Astrocyte (in vitro differentiated cells and primary cell): ENCODE measurements at places on chromosomes 12 and 14. TPM values are rescaled to one million over a fixed set of nuclear protein-coding genes. Genes with fewer than 3 reads are reported as not detected.

Gene KLHDC1
- 0.94 and 1.2 TPM in 2 replicates for total RNA-seq

Gene GRIN2B
- total RNA-seq = 0.50 and 1.4 TPM in 2 replicates

Gene NAV3
- 24.1 and 29.7 TPM in 2 replicates for total RNA-seq

Gene TMEM132D
- not detected in 2 replicates for total RNA-seq

Gene RIMBP2
- total RNA-seq = 2.2 TPM in 2 replicates

Gene KRT3
- total RNA-seq = 0.09 and 0.43 TPM in 2 replicates

DNA sequence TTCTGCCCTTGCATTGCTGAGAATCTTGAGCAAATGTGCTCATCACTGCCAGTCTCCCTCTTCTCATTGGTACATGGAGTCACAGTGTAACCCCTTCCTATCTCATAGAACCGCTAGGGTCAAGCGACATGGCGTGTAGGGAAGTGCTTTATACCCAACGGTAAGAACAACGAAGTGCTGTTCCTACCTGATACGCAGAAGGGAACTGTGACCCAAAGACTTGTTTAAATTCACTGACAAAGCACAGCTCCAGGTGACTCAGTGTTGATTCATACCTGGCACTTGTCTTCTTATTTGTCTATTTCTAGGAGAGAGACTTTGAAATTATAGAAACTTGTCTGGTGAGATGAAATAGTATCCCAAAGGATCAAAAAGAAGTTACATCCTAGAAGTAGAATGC lies 53.7 kb downstream of the FBXL14 start:
- peak; percentile 44 for DNase-seq

DNA sequence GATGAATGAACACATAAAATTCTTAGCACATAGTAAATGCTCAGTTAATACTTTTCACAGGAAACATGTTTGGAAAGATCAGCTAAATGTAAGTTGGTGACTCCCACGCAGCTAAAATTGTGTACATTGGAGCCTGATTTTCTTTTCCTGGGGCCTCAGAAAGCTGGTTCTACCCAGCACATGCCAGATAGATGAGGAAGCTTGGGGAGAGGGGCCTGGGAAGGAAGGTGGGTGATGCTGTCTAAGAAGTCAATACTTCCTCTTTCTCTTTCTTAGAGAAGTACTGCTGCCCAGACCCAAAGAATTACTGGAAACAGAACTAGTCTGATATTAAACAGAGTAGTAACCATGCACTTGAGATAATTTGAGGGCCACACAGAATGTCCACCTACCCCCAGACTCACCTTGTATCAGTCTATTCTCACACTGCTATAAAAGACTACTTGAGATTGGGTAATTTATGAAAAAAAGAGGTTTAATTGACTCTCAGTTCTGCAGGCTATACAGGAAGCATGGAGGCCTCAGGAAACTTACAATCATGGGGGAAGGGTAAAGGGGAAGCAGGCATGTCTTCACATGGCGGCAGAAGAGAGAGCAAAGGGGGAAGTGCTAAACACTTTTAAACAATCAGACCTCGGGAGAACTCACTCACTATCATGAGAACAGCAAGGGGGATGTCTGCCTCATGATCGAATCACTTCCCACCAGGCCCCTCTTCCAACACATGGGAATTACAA lies 123.3 kb upstream of the MED13L start:
- DNase-seq = no peak

DNA sequence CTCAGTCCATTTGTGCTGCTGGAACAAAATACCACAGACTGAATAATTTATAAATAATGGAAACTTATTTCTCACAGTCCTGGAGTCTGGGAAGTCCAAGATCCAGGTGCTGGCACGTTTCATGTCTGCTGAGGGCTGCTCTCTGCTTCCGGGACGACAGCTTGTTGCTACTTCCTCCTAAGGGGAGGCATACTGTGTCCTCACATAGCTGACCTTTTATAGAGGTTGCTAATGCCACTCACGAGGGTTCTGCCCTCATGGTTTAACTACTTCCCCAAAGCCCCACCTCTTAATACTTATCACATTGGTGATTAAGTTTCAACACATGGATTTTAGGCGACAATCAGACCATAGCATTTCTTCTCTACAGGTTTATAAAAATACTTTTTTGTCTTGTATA lies 411.1 kb downstream of the NRXN3 start:
- no peak for DNase-seq

GRCh38 chr12:81596558-81596957 lies 162.6 kb downstream of the PPFIA2 start:
- no peak for DNase-seq

DNA sequence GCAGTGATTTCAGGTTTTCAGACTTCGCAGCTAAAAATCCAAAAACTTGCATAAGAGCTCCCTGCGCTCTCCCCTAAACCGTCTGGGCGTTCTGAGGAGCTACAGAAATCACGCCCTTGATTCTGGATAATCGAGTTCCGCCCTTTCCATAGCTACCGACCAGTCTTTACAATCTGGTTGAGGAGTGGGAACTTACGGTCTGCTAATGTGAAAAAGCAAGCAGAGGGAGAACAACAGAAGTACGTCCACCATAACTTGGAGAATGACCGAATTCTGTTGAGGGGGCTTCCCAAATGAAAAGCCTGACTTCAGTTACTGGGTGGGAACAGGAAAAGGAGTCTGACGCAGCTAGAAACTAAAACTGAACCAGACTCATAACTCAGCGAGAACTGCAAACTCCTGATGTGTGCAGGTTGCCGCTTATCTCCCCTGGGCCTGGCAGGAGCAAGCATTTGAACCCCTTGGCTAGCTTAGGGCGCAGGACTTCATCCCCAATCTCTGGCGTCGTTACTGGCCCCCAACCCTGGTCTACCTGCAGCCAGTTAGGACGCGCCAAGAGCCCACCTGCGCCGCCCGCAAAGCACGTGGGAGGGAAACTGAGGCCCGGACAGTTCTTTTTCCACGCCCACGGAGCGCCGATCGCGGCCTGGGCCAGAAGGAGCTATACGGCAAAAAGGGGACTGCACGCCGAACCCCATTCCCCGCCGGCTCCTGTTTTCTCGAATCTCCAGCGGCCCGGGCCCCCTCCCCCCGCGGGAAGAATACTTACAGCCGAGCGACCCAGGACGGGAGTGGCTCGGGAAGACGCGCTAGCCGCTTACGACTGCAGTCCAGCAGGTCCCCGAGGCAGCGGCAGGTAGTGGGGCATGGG lies 838 bp downstream of the LRIG3 start:
- peak; percentile 63 for DNase-seq

DNA sequence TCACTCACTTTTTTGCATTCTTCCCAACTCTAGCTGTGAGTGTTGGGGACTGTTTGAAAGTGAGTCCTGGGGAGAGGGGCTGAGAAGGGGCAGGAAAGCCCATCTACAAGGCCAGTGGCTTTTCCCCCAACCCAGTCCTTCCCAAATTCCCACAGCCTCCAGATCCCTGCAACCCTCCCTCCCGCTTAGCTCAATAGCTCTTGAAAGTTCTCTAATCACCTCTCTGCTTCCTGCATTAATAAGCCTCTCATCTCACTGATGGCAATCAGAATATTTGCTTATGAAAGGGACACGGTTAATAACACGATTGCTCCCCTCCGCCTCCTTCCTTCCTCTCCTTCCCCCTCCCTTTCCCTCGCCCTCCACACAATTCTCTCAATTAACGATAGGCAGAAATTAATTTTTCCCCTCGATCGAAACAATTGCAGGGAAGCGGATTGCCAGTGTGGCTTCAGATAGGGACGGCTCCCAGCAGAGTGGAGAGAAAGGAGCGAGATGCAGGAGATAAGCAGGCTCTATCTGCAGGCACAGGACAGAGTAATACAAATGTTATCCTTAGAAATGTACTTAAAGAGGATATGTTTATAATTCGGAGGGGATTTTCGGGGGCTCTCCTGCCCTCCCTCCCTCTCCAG lies 15.1 kb upstream of the GPATCH2L start:
- no peak for DNase-seq

DNA sequence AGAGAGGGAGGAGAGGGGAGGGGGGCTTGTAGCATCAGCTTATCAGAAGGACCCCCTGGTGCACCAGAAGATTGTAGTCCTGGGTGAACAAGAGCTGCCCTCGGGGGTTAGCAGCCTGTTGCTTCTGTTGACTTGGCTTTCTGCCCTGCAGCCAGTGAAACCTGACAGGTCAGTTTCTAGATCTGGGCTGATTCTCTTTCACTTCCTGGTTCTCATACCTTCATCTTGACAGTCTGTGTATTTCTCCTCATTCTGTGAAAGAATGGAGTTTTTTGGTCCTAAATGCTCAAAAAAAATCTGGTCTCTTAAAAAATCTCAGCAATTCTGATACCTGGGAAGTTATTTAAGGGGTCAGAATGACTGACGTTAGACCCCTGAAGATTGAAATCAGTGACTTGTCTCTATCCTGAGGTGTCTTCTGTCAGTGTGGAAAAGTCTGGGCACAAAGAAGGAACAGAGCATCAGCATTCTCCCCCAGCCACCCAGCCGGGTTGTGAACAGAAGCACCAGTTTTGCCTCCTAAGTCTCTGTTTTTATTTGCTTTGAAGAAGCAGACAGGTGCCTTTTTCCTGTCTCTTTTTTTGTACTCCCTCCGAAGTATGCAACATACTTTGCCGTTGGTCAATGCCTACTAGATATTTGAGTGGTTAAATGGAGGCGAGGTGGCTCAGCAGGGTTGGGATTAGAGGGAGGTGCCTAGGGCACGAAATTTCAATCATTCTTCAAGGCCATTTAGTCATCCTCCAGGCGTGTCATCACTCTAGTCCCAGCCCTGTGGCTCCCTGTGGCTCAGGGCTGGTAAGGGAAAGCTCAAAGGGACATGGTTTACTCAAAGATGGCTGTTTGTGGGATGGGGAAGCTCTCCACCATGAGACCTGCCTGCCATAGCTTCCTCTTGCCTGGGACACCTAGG lies 24.0 kb downstream of the TTC9 start:
- DNase-seq = no peak

DNA sequence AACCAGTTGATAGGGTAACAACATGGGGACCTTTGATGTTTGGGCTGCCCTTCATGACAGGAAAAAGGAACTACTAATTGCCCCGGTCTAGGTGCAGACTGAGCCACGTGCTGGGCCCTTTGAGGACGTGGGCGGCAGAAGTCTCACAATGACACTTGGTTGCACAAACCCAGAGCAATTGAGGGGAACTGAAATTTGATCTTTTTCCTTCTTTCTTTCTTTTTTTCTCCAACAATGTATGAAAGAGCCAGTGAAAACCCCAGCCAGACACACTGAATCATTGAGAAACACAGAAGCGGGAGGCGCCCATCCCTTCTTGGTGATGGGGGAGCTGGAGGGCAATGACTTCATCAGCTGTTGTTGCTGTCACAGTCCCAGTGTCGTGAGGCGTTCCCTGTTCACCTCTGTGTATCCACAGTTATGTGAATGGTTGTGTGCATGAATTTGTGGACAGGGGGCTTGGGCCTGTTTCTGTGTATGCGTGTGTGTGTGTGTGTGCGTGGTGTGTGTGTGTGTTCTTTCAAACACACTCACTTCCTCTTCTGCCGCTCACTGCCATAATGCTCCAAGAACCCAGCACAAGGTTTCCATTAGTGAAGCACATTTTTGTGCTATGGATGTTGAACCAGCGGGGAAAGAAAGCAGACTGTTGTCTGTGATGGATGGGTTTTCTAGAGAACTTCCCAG lies 137.5 kb upstream of the CCND2 start:
- no peak for DNase-seq

- peak; percentile 46 for DNase-seq
Observed at GRCh38 chr12:2813214-2814185, 1.0 kb downstream of the ITFG2 start.

DNA sequence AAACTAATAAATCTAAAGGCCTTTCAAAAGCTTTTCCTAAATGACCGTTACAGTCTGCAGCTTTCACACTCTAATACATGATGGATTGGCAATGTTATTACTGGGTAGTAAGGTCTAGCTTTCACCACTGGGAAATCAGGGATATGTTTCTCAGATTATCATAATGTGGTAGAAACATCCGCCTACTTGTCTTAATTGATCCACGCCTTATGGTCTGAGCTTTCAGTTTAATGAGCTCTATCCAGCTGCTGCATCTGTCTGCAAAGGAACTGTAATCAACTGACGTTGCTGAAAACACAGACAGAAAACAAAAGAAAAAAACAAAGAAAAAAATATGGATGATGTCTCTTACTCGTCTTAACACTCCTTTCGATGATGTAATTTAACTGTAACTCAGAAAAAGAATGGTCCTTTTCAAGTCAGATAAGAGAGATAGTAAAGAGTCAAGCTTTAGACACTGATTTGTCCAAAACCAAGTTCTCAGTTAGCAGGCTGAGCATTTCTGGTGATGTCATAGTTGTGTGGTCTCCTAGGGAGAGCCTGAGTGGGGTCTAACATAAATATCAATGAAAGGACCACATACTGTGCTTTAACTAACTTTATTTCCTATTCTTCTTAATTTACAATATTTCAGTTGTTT lies 85.9 kb downstream of the C2CD5 start:
- DNase-seq = no peak

DNA sequence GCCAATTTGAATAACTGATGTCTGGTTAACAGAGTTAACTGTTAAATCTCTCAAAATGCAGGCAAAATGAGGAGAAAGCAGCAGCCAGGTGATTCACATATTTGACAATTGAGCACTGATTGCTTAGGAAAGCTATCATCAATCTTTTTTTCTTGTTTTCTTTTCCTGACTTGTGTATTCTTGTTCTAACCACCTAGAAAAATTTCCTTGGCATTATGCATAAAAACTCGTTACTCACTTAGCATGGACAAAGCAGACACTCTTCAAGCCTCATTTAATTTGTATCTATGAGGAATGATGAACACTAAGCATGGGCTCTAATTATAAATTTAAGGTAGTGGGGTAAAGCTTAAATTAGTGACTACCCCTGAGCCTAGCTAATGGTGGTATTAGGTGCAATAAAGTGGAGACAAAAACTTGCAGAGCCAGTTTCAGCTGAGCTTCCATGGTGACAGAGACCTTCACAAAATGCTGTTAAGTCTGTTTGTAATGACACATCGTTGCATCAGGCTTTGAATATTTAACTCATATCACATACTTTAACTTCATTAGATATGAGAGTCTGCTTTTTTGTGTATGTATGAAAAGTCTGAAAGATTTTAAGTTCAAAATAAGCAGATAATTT lies 52.0 kb downstream of the RASSF9 start:
- DNase-seq = peak; percentile 44

GRCh38 chr12:102659200-102659911 lies 179.0 kb upstream of the IGF1 start:
- no peak for DNase-seq

DNA sequence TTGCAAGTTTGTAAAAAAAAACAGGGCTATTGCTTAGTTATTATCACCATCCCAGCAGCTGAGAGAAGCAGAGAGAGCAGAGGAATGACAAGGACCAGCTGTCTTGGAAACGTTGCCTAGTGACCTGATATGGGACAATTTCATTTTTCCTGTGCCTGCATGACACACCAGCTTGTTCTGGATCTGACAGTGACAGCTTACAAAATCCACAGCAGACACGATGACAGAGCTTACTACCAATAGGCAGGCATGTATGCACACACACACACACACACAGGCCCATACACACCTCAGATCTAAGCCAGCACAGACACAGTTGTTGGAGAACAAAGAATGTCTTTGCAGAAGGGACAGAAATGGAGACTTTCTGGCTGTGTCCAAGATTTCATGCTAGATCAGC lies 25.4 kb downstream of the HSPB8 start:
- DNase-seq = no peak

DNA sequence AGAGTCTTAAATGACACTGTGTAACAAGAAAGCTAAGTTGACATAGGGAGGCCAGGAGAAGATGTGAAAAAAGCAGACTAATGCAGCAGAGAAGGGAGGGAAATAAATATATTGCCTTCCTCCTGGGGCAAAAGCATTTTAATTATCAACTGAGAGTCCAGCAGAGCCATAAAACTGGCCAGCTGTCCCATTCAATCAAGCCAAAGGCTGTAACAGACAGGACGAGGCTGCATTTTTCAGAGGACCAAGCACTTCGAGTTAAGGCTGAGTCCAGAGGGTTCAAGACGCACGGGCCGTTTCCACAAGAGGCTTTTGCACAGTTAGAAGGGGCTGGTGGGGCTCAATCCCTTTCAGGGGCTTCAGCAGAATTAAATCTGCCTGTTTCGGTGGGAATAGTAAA lies 20.4 kb downstream of the MAP3K9 start:
- DNase-seq = no peak
